ENCODE measurements at places on chromosomes 3 and 15.
A peak's percentile ranks its signal among the peaks of the same experiment; 100 is the strongest.

DNA sequence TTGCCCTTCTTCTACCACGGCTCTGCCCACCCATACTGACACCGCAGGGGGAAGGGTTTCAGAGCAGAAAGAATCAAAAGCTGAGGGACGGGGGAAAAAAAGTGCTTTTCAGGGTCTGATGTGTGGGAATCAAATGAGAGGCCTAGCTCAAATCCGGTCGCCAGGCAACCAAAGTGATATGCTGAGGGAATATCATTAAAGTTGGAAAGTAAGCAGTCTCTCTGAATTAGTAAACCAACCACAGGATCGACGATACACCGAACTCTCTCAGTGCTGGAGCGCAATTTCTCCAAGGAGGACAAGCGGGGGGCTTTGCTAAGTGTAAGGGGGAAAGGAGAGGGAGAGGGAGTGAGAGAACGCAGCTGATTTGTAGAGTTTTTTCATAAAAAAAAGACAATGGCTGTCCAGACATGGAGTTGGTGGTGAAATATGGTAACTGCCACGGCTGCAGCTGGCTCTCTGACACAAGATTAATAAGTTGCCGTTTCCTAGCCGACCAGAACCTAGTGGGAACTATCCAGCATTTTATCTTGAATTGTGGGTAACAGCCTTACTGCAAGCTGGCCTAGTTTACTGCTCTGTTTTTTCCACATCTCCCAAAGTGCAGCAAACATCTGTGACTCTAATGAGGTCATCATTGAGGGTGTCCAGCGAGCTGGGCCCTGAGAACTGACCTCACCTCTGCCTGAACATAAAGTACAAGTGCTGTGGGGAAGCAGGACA is 530.2 kb downstream of the SOX2 start:
- DNase-seq, result peak; percentile 10

DNA sequence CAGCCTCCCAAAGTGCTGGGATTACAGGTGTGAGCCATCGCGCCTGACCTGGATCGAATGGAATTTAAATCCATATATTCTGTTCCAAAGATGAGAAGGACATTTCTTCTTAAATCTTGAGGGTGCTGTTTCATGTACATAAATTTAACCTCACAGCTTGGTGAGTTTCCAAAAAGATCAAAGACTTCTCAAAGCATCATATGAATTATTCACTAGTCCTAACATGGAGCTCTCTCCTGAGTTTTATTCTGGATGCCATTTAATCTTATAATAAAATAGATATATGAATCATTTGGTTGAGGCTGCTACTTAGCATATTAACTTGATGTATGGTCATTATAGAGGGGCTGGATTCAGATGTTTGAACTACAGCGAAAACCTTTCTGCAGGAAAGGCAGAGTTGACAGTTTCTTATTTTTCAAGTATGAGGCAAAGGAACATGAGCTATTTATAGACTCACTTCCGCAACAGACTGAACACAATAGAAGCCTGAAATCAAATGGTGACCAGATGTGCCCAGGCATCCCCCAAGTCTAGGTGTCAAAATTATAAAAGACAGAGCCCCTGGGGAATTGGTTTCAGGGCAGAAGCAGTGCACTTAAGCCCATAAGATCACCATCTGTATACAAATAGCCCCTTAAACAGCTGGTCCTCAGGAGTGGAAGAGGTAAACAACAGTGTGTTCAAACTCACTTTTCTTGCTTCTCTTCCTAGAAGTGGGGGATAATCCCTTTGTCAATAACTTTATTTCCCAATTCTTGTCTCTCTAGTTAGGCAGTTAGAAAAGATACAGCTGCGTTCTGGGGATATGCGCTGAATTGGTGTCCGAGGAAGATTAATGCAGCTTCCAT is 29.7 kb downstream of the STARD9 start:
- DNase-seq, result no peak

- no peak for DNase-seq
Observed at GRCh38 chr3:126166009-126166408, 14.4 kb downstream of the ALDH1L1 start.

DNA sequence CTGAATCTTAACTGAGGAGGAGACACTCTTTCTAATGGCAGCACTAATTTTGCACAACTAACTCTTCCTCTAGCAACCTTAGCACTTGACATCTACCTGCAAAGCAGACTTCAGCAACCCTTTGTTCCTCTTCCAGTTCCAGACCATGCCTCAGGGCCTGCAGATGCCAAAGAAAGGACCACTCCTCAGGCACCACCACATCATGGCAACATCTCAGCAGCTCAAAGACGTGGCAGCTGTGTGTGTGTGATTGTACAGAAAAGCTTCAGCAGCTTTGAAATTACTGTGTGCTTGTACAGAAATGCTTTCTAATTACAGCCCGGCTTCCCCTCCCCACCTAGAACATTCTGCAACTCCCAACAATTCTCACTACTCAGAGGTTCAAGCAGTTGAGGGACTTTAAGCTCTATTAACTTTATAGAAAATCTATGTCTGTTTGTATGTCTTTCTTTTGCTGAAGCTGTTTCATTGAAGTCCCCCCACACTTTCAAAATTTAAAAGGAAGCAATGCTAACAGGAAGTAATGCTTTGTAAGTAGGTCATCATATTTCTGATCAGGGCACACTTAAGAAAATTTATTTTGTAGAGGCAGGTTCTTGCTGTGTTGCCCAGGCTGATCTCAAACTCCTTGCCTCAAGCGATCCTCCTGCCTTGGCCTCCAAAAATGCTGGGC is 115.2 kb downstream of the CD47 start:
- no peak for DNase-seq

GRCh38 chr3:186571644-186572013 is 1.1 kb downstream of the DNAJB11 start:
- DNase-seq, result no peak

GRCh38 chr3:126781889-126782491 is 78.0 kb downstream of the CHCHD6 start:
- DNase-seq, result peak; percentile 40

GRCh38 chr3:179853176-179853575 is 183.6 kb downstream of the PEX5L start:
- no peak for DNase-seq

DNA sequence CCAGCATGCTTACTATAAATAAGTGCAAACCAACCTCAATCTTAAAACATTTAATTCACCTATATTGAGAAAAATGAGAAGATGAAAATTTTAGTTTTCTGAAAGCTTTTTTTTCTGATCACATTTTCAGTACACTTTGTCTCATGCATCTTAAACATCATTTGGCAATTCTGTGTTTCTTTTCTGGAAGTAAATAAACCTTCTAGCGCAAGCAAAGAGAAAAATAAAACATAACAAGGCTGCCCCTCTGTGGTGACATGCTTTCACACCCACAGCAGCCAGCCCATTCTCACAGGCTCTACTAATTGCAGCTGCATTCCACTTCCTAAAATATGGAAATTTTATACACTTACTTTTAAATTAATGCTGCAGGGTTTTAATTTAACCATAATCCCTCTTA is 90.1 kb downstream of the NEK10 start:
- DNase-seq, result no peak

DNA sequence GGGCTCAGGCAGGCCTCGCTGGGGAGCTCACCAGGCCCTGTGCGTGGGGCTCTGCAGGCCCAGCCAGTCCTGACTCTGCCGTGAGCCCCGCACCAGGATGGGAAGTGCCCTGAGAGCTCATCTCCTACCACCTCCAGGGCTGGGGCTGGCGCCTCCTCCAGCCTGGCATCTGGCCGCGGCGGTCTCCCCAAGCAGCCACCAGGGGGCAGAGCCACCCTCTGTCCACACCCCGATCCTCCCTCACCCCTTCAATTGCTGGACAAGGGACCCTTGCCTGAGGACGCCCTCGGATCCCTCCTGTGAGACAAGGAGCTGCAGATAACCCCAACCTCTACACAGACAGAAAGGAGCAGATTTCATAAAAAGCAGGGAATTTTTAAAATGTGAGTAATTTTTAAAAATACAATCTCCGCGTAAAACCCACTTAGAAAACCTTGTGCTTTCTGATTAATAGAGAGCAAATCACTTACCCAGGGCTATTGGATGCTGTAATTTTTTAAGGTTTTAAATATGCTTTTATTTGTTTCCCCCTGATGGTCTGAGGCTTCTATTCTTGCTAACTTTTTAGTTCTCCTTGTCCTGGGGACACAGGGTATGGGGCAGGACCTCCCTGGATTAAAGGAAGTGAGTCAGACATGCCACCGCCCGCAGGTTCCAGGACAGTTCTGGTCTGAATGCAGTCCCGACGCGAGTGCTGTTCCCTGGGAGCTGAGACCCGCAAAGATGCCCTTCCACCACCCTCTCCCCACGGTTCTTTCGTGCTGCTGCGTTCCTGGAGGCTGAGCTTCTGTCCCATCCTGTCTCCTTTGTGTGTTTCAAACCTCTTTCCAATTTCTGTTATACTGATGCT is 52.3 kb upstream of the CHRNA7 start:
- peak; percentile 80 for DNase-seq

GRCh38 chr15:54675241-54675640 is 521.5 kb downstream of the RSL24D1 start:
- DNase-seq, result no peak

DNA sequence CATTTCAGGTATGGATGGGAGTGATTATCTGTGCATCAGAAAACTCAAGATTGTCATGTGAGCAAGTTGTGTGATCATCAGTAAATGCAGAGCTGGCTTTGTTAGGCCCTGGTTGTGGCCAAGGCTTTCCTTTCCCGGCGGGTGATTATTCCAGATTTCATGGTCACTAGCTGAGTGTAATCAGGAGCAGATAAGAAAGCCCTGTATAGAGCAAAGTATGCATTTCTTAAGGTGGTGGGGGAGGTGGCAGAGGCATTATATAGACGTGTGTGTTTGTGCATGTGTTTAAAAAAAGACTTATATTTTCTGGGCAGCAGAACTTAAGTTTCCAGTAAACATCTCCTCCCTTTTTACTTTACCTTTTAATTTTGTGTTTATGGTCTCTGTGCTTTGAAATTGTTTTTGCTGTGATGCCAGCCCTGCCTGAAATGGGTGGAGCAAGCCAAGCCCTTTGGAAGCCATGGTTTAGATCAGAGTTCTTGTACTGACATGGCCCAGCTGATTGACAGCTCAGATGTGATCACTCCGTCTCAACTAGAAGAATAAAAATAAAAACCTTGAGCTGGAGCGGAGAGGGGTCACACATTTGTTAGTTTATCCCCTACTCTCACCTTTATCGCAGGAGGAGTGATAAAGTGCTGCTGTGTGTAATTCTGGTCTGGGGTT is 22.2 kb downstream of the SMAD3 start:
- DNase-seq, result no peak

DNA sequence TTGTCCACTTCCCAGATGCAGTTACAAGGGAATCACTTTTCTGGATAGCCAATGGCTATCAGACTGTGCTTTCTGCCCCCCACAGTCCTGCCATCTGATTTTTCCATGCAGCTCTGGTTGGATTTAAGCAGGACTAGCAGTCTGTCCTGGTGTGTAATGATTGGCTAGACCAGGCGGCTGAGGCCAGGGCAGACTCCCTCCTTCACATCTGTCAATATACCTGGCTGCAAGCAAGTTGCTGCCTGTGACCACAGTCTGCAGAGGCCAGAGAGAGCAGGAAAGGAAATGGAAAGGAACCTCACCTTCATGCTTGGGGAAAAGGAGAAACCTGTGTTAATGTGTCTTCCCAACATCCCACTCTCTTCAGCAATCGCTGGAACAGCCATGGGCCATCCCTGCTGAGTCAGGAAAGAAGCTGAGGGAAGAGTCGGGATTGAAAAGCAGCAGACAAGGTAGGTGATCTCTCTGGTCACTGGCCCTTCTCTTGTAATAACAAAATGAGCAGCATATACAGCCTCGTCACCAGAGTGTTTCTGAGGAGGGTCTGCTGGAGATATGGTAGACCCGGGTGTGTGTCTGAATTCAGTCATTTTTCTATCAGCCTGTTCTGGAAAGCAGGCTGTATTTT is 126.7 kb upstream of the PHLDB2 start:
- DNase-seq, result no peak

- no peak for DNase-seq
Observed at GRCh38 chr3:42841332-42841731, 32.1 kb downstream of the ACKR2 start.

DNA sequence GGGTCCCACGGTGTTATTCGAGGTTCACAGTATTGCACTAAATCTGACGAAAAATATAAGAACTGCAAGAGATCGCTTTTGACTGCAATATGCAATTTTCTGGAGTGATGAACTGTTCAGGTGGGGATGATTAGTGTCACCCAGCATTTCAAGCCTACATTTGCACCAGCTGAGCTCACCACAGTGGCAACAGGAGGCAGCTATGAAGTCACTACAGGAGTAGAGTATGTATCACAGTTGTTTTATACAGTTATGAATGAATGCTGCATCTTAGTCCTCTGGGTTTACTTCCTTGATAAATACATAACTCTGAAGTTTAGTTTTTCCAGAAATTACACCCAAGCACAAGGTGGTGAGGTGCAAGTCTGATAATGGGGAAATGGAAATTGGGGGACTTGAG is 69.6 kb downstream of the CHSY1 start:
- DNase-seq, result no peak

- no peak for DNase-seq
Observed at GRCh38 chr3:140816372-140817195, 125.1 kb upstream of the SLC25A36 start.

DNA sequence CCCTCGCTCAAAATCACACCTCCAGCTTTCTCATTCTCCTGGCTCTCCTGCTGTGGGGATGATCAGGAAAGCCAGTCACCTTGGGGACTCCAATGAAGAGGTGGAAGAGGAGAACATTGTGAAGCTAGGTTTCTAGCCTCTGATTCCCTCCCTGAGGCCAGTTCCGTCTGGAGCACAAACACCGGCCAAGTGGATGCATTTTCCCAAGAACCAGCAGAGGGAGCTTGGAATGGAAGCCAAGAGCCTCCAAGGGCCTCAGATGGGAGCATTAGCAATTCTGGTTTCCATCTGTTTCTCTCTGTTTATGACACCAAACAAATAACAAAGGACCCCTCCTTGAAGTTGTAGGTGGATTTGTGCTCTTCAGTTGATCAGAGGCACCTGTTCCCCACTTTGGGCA is 40.6 kb upstream of the NMNAT3 start:
- DNase-seq, result peak; percentile 3

GRCh38 chr15:70347321-70348225 is 249.9 kb upstream of the TLE3 start:
- DNase-seq, result no peak

GRCh38 chr3:197029511-197030167 is at the start of gene MELTF:
Gene MELTF, minus strand, starts transcription at chr3:197029817. Its CDS starts 115 bp downstream, at chr3:197029702.
- peak; percentile 75 for DNase-seq

DNA sequence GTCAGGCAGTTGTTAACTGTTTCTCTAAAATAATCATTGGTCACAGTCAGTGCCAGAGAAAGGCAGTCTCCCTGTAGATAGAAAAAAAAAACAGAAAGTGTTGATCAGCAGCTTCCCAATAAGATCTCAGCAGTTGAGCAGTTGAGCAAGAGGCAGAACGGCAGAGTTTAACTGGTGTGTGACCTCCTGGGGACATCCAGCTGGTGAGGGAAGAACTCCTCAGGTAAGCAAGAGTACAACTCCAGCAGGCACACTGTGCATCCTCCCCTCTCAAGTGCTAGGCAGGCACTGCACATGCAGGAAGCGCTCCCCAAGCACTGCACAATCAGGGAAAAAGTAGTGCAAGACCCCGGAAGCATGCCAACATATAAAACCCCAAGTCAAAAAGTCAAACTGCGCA is 1287.2 kb downstream of the NSUN3 start:
- DNase-seq, result no peak
